ENCODE measurements at places on chromosomes 12 and 14.
A peak's percentile ranks its signal among the peaks of the same experiment; 100 is the strongest.

DNA sequence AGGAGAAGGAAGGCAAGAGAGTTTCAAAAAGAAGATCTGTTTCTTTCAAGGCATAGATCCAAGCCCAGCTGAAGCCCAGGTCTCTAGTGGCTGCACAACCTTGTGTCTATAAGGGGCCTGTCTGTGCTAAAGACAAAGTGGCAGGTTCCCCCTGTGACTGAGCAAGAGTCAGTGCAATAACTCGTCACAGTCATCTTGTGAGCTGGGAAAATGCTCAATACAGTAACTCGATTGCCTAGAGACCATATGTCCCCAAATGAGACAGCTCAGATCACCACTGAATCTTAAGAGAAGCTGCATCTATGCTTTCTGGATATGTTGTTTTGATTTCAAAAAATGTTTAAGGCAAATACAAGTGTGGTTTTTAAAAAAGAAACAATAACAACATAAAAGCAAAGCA, 24.2 kb downstream of the ST8SIA1 start:
- DNase-seq: no peak

GRCh38 chr14:72045885-72046284, 113.7 kb downstream of the RGS6 start:
- no peak for DNase-seq

DNA sequence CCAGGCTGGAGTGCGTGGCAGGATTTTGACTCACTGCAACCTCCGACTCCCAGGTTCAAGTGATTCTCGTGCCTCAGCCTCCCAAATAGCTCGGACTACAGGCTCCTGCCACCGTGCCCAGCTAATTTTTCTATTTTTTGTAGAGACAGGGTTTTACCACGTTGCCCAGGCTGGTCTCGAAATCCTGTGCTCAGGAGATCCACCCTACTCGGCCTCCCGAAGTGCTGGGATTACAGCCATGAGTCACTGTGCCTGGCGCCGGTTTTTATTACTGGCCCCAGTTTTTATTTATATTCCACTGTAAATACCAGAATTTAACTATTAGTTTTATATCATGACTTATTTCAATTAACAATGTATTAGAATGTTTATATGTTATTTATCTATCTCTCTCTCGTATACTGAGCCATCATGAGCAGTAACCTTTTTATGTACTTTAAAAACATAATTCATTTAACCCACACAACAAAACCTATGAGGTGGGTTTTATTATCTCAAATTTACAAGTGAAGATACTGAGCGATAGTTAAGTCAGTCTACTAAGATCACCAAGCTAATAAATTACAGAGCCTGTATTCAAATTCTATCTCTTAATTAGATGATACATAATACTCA, 47.8 kb downstream of the HECTD1 start:
- DNase-seq: no peak

GRCh38 chr14:49769581-49770211, 1.7 kb downstream of the KLHDC2 start:
- DNase-seq: no peak

- DNase-seq: no peak
These were observed 113.3 kb upstream of the PRB2 start for GRCh38 chr12:11508699-11509098.

DNA sequence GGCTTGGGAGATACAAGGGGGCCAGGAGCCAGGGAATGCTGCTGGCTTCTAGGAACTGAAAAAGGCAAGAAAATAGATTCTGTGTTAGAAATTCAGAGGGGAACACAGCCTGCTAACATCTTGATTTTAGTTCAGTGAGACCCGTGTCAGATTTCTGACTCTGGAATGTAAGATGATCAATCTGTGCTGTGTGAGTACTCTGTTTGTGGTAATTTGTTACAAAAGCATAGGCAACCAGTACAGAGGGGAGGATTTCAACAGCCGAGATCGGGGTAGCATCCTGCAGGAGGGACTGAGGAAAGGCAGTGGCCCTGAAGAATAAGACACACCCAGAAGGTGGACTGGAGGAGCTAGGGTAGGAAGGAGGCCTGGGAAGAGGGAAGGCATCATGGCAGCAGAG, 410.0 kb upstream of the CCDC196 start:
- no peak for DNase-seq

GRCh38 chr12:132003846-132004245, 54.1 kb downstream of the EP400 start:
- DNase-seq: no peak

GRCh38 chr12:3680919-3681594, 71.9 kb downstream of the CRACR2A start:
- no peak for DNase-seq

- no peak for DNase-seq
These were observed 61.9 kb downstream of the TMEM30B start for GRCh38 chr14:61219256-61219655.

DNA sequence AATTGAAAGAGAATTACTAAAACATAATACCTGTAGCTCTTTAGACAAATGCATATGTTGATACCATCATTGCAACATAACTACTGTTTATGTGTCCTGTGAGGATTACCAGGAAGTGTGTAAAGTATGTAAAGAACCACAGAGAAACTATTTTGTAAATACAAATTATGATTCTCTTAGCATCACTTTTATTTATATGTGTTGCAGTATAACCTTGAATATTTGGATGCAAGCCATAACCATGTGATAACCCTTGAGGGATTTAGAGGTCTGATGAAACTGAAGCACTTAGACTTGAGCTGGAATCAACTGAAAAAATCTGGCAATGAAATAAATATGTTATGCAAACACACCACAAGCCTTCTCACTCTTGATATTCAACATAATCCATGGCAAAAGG, 77.5 kb downstream of the LRRC9 start:
- no peak for DNase-seq

- DNase-seq: no peak
These were observed 1.8 kb downstream of the ZDHHC22 start for GRCh38 chr14:77139540-77140358.

DNA sequence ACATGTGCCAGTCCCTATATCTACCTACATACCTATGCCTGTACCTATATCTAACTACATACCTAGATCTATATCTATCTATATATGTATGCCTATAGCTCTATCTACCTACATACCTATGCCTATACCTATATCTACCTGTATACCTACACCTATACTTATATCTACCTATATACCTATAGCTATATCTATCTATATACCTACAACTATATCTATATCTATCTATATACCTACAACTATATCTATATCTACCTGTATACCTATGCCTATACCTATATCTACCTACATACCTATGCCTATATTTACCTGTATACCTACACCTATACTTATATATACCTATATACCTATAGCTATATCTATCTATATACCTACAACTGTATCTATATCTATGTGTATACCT, 56.6 kb downstream of the TBX3 start:
- DNase-seq: no peak

DNA sequence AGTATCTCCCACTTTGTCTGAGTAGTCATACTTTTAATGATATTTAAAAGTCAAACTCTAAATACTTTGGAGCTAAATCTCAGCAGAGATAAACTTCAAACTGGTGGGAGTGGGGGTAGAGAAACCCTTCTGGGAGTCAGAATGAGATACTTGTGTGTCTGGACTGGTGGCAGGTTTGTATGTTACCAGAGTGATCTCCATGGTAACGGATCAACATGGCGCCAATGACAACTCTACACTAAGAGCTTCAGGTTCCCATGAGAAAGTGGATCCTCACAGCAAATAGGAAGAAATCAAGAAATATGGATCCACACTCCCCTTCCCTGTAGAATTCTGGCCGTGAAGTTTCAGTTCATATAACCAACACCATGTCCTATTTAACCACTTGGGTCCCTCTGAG, 121.9 kb downstream of the ETV6 start:
- no peak for DNase-seq

- no peak for DNase-seq
These were observed 915.4 kb upstream of the FBXO33 start for GRCh38 chr14:40347675-40348074.

DNA sequence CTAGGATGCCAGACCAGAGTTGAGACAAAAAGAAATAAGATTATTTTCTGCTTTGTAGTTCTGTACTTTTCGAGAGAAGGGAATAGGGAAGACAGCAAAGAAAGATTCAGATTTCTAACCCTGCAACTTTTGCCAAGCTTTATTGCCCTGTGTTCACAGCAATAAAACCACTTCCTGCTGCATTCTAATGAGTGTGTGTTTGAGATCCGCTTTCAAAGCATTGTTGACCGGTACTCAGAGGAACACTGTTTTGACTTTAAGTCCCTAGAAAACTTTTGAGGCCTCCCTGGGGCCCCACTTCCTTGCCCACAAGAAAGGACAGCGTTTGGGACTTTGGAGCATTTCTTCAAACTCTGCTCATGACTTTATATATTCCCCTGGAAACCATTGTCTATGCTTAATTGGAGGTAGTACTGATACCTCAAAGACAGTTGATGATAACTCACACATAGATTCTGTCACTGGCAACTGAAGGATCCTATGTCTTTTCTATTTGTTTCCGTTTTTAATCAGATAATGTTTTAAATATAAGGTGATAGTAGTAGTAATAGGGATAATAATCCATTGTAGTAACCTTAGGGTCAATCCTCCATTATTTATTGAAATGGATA, 1.3 kb downstream of the RNASE6 start:
- no peak for DNase-seq

GRCh38 chr12:37565112-37565511, 751.5 kb upstream of the ALG10B start:
- no peak for DNase-seq

GRCh38 chr12:131025939-131026702, 72.4 kb downstream of the ADGRD1 start:
- no peak for DNase-seq

DNA sequence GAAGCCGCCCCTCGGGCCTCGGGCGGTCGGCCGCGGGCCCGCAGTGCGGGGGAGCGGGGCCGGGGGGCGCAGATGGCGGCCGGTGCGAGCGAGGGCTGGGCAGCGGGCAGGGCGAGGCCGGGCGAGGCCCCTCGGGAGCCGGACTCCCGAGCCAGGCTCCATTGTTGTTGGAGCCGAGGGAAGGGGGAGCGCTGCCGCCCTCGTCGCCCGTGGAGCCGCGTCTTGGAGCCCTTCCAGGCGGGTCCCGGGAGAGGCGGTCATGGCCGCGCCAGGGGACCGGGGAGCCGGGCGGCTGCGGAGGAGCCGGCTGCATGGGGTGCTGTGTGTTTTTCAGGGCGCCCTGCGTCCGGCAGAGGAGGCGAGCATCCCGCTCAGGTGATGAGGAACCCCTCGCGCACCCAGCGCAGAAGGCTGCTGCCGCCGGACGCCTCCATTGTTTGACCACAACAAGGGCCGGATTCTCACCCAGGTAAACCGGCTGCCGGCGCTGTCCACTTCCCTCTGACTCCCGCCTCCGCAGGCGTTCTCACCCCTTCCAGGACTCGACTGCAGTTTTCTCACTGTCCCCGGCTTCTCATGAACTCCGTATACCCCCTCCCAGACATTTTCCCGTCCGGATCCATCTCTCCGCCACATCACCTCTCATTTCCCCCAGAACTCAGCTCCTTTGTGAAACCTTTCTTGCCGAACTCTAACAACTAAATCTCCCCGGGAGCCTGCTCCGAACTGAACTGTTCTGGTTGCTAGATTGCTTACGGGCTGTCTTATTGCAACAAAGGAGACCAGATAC, 732 bp downstream of the ZNF664 start:
- no peak for DNase-seq

- DNase-seq: no peak
These were observed 281.9 kb downstream of the DPF3 start for GRCh38 chr14:72612041-72612440.

- DNase-seq: no peak
These were observed 111.4 kb upstream of the TMEM132C start for GRCh38 chr12:128155571-128155970.

- DNase-seq: no peak
These were observed 9.2 kb upstream of the RILPL2 start for GRCh38 chr12:123445388-123446332.

- DNase-seq: peak; percentile 4
These were observed 41.6 kb downstream of the LRRC74A start for GRCh38 chr14:76867516-76868453.

Measured in stimulated activated CD8-positive, alpha-beta memory T cell treated with anti-CD3 and anti-CD28 coated beads, Interleukin-2, amount 100 ng/mL, for 1 hour (primary cell).